ENCODE measurements at places on chromosomes 16 and 17. TPM values are rescaled to one million over a fixed set of nuclear protein-coding genes. Genes with fewer than 3 reads are reported as not detected.

TBC1D3 gene
- 2.2 TPM for total RNA-seq

KRT9 gene
- not detected for total RNA-seq

BRICD5 gene
- total RNA-seq = 3.6 TPM

TOP2A gene
- total RNA-seq = 11.8 TPM

MYO15B gene
- 81.4 TPM for total RNA-seq

NXPH3 gene
- 3.4 TPM for total RNA-seq

RETREG3 gene
- 62.4 TPM for total RNA-seq

NPB gene
- total RNA-seq = 1.4 TPM

SPATA2L gene
- 12.5 TPM for total RNA-seq

HES7 gene
- not detected for total RNA-seq

MT4 gene
- total RNA-seq = not detected

FAM171A2 gene
- total RNA-seq = 16.4 TPM

FLII gene
- 118 TPM for total RNA-seq

TP53TG3D gene
- not detected for total RNA-seq

DNA sequence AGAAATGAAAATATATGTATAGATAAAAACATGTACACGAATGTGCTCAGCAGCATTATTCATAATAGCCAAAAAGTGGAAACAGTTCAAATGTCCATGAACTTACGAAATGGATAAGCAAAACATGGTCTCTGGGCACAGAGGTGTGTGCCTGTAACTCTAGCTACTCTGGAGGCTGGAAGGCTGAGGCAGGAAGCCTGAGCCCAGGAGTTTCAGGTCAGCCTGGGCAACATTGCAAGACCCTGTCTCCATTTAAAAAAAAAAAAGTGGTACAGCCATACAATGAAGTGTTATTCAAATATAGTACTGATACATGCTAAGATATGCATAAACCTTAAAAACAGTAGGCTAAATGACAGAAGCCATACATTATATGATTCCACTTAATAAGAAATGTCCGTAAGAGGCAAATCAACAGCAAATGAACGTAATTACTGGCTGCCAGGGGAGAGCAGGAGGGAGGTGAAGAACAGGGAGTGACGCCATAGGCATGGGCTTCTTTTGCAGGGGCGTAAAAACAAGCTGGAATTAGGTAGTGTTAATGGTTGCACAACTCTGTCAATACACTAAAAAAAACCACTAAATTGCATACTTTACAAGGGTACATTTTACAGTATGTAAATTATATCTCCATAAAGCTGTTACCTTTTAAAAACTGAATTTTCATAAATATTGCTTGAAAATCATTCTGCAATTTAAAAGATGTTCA, 87.2 kb upstream of the PLEKHM1 start:
- no peak for DNase-seq

DNA sequence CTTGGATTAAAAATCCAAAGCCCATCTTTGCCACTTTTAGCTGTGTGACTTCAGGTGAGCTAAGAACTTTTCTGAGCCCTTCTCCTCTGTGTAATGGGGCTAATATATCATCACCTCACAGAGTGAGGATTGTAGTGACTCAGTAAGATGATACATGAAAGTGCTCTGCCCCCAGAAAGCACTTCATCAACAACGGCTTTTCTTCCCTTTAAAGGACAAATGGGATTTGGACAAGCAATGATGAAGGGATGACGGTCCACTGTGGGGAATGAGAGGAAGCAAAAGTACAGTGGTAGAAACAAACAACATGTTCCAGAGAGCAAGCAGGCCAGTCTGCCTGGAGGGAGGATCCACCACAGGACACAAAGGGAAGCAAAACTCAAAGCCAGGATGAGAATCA, 14.3 kb upstream of the TMED6 start:
- no peak for DNase-seq

DNA sequence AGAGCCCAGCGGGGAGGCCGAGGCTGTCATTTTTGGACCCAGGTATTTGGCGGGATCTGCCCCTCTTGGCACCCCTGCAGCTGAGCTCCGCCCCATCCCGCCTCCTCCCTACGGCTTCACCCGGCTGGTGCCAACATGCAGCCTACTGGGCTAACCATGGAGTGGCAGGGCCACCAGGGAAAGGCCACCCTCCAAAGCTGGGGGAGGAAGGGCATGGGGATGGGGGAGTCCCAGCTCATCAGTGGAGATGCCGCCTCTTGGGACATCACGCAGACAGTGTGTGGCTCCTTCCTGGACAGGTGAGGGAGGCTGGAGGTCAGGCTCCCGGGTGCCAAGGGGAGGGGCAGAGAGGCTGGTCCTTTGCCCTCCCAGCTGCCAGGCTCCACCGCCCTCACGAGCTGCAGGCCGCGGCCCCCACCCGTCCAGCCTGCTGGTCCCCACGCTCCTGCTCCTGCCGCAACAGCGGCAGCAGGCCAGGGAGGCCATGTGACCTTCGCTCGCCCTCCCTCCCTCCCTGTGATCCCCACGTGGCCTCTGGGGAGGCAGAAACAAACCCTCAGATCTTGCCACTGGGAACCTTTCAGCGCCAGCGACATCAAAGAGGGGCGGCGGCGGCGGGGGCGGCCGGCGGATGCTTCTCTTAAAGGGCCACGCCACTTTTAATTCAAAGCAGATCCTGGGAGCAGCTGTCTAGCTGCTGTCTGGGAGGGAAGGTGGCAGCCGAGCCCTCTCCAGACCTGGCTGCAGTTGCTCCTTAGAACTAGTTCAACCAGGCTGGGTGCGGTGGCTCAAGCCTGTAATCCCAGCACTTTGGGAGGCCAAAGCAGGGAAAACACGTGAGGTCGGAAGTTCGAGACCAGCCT, 6.8 kb upstream of the NOTUM start:
- DNase-seq = peak; percentile 94

DNA sequence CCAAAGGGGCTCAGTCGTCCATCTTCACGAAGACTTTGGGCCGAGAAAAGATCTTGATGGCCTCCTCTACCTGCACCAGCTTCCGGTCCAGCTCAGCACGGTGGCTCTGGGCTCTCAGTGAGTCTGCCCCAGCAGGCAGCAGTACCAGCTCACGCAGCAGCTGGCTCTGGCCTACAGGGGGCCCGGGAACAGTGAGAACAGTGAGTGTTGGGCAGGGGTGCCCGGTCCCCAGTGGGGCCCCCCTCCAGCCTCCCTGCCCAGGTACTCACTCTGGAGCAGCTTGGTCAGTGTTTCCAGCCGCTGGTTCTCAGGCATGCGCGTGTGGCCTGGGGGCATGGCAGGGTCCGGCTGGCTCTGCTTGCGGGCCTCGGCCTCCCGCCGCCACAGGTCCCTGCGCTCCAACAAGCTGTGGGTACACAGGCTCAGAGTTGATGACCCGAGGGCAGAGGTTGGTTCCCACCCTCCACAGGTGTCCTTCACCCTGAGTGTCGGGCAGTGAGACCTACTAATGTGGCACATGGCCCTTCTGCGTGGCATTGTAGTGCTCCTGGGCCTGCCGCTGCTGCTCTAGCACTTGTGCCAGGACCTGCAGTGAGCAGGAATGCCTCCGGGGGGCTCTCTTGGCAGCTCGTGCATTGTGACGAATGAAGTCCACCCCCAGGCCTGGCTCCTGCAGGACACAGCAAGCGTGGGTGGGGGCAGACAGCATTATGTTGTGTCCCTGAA, 2.6 kb downstream of the PARD6A start:
- no peak for DNase-seq

DNA sequence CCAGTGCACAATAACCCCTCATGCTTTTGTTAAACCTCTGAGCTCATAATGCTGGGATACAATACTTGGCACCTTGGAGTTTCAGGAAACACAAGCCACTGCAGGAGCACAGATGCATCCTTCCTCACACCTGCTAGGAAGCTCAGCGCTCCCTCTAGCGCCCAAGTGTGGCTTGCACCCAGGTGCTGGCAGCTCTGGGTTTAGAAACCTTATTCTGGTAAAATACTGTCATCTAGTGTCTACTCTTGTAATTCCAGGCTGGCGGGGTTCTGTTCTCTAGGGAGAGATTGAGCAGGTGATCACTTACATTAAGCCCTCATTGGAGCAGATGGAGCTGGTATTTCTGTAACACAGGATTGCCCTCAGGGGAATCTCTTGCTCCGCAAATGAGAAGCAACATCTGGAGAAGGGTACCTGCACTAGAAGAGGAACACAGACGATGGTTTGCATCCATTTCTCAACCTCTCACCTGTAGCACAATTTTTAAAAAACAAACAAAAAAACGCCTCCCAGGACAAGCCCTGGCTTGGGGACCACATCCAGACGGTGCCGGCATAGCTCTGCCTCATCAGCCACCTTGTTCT, 1.5 kb downstream of the CCL1 start:
- peak; percentile 91 for DNase-seq

- peak; percentile 68 for DNase-seq
These were observed 263.9 kb downstream of the MAF start for GRCh38 chr16:79336437-79337229.

DNA sequence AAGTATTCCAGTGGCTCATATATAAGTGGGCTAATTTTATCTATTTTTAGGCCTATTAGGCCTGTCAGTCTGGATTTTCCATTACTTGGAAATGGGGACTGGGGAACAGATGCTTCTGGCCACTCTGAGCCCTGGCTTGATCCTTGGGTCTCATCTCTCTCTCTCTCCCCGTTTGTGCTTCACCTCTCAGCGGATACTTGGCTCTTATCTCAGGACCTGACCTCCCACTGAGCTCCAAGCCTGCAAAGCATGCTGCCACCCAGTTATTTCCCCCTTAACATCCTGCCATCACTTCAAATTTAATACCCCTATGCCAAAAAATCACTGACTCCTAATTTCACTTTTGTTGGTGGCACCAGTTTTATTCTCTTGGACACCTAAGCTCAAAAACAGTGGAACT, 4.2 kb downstream of the ZNF843 start:
- DNase-seq = no peak

DNA sequence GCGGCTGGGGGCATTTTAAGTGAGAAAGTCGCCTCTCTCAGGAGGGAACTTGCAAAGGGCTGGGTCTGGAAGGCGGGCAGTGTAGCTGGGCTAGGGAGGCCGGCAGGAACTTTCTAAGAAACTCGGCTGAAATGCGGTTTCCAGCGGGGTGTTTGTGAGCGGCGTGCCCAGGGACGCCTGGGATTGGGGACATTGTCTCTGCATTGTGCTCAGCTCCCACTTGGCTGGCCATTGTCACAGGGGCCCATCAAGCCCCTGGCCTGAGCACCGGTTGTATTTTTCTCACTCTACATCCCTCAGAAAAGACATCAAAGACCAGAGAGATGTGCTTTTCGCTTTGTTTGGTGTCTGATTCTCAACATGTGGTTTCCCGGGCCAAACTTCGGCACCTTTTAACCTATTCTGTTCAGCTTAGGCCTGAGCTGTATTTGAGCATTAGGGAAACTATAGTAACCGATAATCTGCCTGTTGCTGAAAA, 291.1 kb upstream of the IRX3 start:
- DNase-seq = no peak

GRCh38 chr17:49753959-49754391, 10.0 kb downstream of the FAM117A start:
- peak; percentile 87 for DNase-seq

DNA sequence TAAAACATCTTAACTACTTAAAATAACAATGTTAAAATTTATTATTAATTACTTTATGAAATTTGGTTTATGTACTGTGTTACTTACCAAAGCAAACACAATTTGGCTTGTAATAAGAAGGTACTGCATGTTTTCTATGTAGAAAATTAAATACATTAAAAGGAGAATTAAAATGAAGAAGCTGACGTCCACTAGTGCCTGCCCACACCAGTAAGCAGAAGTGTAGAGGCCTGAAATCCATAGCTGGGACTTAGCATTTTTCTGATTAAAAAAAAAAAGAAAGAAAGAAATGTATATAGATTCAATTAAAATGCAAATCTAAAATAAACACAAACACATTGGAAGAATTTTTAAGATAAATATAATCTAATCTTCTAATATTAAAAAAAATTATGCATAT, 35.8 kb upstream of the ABCA9 start:
- DNase-seq = no peak

GRCh38 chr17:9839433-9839832, 13.7 kb downstream of the GLP2R start:
- DNase-seq = no peak

DNA sequence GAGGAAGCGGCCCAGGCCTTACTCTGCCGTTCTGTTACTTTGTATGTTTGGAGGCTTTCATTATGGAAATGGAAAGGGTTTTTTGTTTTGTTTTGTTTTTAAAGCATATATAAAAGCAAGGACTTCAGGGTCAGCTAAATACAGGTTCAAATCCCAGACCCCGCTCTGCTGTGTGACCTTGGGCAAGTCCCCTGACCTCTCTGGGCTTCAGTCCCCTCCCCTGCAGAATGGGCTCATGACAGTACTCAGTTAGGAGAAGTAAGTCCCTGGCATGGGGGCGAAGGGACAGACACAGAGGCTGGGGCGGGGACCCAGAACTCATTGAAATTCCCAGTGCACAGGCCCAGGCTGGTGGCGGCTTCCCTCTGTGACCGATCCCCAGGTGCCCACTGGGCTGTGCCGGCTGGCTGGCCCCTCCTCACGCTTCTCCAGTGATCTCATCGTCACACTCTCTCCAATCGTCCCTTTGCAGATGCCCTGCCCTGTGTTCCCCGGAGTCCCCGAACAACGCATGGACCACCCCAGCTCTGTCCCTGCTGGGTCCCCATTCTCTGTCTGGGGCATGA, 979 bp upstream of the CIBAR2 start:
- no peak for DNase-seq

DNA sequence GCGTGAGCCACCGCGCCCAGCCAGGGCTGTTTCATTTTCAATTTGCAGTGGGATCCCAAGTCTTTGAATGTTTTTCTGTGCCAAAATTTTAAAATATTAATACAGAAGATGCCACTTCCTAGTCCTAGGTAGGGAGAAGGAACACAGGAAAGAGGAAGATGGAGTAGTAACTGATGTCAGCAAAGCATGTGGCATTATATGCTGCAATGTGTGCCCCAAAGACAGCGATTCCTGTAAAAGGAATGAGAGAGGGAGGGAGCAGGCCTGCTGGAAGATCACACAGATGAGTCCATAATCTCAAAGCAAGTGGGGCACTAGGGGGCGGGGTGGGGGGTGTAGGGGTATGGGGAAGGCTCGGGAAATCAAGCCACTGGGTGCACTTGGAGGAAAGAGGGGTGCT, 23.4 kb upstream of the SSTR2 start:
- DNase-seq = no peak

- peak; percentile 91 for DNase-seq
These were observed 36.6 kb downstream of the CCDC42 start for GRCh38 chr17:8708025-8708461.
